ENCODE measurements at places on chromosomes 16 and 17.
A peak's percentile ranks its signal among the peaks of the same experiment; 100 is the strongest.

- DNase-seq = no peak
These were observed at the start of gene RAP1GAP2 for GRCh38 chr17:2796164-2797125. RAP1GAP2 (plus strand) TSS chr17:2796438; CDS start chr17:2796528, 90 bp downstream.

DNA sequence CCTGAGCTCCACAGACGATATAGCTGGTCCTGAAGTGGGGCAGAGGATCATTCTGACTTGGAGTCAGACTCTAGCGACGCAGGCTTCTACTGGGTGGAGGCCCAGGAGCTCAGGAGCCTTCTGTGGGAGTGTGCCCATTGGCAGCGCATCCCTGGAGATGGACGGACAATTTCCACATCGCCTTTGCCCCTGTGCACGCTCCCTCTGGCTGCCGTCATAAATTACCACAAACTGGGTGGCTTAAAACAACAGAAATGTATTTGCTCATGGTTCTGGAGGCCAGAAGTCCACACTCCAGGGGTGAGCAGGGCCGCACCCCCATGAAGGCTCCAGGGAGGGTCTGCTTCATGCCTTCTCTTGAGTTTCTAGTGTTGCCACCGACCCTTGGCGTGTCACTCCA is 6.9 kb downstream of the CARD14 start:
- DNase-seq = no peak

GRCh38 chr16:57959804-57960203 is 11.1 kb downstream of the CNGB1 start:
- no peak for DNase-seq

DNA sequence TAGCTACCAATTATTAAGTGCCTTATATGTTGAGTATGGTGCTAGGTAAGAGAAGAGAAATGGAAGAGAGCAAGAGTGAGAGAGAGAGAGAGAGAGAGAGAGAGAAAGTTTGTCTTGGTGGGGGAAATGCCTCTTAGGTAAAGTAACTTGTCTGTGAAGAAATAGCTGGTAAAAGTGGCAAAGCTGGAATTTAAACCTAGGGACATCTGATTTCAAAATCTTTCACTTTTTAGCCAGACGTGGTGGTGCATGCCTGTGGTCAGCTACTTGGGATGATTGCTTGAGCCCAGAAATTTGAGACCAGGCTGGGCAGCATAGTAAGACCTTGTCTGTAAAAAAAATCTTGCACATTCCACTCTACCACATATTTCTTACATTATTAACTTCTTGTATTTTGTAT is 23.0 kb upstream of the CDR2 start:
- no peak for DNase-seq

GRCh38 chr17:58121925-58122324 is 26.3 kb upstream of the OR4D1 start:
- peak; percentile 20 for DNase-seq

DNA sequence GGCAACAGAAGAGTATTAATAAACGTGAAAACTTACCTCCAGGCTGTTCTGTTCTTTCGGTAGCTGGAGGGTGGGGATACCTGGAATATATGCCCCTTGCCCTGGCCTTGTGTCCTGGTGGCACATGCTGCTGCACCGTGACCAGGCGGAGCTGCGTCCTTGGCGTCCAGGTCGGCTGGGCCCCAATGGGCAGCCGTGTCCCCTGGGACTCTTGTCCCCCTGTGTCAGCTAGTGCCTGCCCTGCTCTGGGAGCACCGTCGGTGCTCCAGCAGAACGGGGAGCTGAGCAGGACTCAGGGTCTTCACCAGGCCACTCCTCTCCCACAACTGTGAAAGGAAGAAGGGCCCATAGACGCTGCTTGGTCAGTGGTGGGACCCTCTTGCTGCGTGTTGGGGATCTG is 7.9 kb downstream of the ZNF213 start:
- DNase-seq = no peak

GRCh38 chr17:13646969-13647542 is 45.3 kb upstream of the HS3ST3A1 start:
- DNase-seq = no peak

GRCh38 chr16:626787-627453 is 3.9 kb upstream of the WFIKKN1 start:
- DNase-seq = no peak

GRCh38 chr16:53631236-53632025 is 72.2 kb downstream of the RPGRIP1L start:
- DNase-seq = no peak

- peak; percentile 62 for DNase-seq
These were observed 38.6 kb upstream of the TOB1 start for GRCh38 chr17:50904518-50905459.

GRCh38 chr16:14148016-14148415 is 76.9 kb downstream of the MRTFB start:
- no peak for DNase-seq

DNA sequence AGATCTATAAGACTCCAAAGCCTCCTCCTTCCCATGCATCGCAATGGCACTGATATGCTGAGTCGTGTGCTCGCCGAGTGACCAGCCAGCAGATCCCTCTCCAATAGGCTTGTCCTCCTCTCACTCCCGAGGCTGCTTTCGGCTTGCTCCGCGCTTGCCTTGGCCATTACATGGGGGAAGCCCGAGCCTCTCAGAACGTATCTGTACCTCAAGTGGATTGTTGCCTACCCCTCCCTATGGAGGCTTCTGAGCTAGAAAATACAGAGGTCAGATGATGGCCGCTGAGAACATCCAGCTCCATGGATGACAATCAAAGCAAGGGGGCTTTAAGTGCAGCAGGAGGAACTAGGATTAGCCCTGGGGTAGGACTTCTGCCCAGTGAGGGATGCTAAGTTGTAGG is 7.7 kb upstream of the NLRP1 start:
- no peak for DNase-seq

- DNase-seq = peak; percentile 32
These were observed 547 bp downstream of the RAB26 start for GRCh38 chr16:2148714-2149629.

GRCh38 chr16:8585857-8586256 is 4.5 kb downstream of the TMEM114 start:
- DNase-seq = no peak

DNA sequence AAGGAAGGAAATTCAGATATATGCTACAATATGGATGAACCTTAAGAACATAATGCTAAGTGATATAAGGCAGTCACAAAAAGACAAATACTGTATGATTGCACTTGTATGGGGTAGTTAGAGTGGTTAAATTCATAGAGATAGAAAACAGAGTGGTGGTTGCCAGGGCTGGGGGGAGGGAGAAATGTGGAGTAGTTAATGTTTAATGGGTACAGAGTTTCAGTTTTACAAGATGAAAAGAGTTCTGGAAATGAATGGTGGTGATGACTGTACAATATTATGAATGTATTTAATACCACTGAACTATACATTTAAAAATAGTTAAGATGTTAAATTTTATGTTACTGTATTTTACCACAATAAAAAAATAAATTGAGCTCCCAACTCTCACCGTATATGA is 157.9 kb downstream of the TOX3 start:
- DNase-seq = no peak

DNA sequence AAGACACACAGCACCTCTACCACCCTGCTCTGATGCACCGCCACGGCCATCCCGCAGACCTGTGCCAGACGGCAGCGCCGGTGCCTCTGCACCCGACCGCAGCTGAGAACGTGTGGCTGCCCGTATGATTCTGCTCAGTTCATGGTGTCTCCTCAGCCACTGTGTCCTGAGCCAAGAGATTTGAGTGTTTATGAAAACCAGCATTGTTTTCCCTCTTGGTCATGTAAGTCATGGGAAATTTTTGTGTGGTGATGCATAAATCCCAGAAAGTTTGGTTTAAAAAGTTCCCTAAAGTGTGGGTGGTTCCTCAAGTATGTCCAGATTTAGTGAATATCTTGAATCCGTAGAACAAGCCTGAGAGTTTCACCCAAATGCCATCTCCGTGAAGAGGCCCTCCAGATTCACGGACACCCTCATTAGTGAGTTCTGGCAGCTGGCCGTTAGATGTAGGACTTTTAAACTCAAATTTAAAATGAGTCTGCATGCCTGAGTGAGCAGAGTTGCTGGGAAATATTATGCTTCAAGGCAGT is 57.6 kb downstream of the CDRT4 start:
- no peak for DNase-seq
